ENCODE measurements at places on chromosomes 16 and 17.

DNA sequence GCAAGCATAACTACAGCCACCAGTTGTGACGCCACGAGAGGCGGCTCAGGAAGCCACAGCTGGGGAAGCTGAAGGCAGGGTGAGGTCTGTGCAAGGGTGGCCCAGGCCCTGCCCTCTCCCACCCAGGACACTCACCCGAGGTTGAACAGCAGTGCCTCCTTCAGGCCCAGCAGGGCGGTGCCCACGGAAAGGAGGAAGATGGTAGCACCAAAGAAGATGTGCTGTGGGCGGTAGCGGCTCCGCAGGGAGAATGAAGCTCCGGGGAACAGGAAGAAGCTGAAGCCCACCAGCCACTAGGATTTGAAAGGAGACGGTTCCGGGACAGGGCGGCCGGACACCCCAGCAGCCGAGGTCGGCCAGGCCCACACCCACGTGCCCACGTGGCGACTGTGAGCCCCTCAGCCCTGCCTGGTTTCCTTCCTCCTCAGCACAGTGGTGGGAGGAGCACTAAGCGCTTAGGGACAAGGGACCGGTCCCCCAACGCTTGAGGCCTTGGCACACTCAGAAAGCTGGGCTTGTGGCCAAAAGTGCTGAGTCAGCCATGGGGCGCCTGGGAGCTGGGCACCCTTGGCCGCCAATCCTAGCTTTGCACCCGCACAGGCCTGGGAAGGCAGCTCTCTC, 11.0 kb downstream of the CYB561 start:
- DNase-seq: no peak

DNA sequence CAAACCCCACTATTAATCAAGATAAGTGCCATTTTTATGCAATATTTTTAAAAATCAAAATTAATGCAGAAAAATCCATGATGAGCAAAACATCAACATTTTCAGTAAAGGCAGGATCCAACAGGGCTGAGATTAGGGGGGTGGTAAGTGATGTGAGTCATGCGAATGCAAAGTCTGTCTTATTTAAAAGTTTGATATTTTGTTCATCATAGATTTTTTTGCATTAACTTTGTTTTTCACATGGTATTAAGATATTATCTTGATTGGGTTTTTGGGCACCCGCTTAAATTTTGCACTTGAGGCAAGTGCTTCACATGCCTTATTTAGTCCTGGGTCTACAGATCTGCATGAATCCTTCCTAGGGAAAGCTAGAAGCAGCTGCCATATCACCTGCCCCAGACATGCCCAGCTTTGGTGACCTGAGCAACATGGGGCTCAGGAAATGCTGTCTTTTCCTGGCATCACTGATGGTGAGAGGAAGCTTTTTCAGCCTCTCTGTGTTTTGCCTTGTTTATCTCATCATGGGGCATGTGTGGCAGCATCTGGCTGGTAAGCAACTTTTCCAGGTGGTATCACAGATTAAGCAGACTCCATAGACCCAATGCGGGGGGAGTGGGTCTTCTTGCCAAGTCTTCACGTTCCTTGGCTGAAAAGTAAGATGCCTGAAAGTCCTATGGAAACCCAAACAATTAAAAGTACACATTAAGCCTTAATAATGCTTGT, 57.6 kb upstream of the NFAT5 start:
- no peak for DNase-seq

DNA sequence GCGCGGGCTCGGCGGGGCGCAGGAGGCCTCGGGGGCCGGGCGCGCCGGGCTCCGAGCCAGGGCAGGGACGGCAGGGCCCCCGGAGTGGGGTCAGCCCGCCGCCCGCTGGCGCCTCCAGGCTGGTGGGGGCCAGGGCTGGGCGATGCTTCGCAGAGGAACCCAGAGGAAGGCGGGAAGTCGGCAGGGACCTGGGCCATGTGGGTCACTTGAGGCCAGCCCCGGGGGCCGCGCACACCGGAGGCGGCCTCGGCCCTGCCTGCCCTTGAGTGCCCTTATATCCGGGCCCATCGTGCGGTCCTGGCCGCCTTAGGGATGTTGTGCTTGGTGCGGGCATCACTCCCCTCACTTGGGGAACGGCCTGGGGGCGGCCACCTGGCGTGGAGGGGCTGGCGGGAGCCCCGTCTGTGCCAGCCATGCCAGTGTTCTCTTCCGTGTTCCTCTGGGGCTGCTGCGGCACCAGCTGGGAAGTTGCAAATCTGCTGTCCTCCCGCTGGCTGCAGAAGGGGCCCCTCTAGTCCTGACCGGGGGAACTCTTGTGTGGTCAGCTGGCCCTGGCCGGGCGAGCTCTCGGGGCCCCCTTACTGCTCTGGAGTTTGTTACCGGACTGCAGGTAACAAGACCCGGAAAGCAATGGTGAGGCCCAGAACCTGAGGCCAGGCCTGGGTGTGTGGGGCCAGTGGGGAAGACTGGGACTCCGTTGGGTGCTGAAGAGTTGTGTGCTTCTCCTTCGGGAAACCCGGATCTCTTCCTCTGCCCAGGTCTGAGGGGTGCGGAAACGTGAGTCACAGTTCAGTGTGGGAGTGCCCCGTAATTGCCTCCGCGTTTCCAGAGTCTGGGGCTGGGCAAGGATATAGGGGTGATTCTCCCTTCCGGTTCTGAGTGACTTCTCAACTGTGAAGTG, 849 bp downstream of the CAPN15 start:
- DNase-seq: no peak

- DNase-seq: no peak
These were observed 27.8 kb downstream of the PITPNM3 start for GRCh38 chr17:6528557-6528956.

DNA sequence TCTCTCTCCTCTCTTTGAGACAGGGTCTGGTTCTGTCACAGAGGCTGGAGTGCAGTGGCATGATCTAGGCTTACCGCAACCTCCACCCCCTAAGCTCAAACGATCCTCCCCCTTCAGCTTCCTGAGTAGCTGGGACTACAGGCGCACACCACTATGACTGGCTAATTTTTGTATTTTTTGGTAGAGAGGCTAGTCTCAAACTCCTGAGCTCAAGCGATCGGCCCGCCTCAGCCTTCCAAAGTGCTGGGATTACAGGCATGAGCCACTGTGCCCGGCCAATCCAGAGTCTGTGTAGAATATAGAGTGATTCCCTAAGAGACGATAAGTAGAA, 65.8 kb upstream of the RPH3AL start:
- no peak for DNase-seq

- no peak for DNase-seq
These were observed 47.0 kb downstream of the NLRC5 start for GRCh38 chr16:57036315-57036714.

DNA sequence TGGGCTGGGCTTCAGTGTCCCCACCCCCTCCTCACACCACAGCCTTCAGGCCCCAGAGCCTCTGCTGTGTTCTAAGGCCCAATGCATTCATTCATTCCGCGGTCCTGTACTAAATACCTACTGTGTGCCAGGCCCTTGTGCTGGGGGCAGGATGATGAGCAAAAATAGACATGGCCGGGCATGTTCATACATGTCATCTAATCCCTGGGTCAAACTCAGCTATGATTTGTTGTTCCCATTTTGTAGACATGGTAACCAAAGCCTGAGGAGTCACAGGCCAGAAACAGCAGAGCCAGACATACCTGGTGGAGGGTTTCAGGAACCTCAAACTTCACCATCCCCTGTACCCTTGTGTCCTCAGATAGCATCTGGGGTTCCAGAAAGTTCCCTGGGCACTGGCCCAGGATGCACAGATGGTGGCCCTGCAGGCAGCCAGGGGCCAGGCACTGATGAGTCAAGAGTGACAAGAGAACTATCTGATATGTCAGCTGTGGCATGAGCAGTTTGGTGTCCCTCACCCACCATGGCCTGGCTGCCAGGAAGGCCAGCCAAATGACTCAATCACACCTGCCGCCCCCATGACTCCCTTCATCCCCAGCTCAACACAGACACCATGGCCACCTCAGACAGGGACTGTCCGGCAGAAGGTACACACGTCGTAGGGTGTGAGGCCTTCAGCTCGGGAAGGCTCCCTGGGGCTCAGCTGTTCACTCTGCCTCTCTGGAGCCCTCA, 2.7 kb upstream of the RRAD start:
- DNase-seq: no peak

GRCh38 chr17:3048727-3049471, 14.5 kb downstream of the OR1D5 start:
- DNase-seq: peak; percentile 95

Data from skin of body (tissue), 3 donors.